ENCODE measurements at places on chromosomes 3 and 15.

DNA sequence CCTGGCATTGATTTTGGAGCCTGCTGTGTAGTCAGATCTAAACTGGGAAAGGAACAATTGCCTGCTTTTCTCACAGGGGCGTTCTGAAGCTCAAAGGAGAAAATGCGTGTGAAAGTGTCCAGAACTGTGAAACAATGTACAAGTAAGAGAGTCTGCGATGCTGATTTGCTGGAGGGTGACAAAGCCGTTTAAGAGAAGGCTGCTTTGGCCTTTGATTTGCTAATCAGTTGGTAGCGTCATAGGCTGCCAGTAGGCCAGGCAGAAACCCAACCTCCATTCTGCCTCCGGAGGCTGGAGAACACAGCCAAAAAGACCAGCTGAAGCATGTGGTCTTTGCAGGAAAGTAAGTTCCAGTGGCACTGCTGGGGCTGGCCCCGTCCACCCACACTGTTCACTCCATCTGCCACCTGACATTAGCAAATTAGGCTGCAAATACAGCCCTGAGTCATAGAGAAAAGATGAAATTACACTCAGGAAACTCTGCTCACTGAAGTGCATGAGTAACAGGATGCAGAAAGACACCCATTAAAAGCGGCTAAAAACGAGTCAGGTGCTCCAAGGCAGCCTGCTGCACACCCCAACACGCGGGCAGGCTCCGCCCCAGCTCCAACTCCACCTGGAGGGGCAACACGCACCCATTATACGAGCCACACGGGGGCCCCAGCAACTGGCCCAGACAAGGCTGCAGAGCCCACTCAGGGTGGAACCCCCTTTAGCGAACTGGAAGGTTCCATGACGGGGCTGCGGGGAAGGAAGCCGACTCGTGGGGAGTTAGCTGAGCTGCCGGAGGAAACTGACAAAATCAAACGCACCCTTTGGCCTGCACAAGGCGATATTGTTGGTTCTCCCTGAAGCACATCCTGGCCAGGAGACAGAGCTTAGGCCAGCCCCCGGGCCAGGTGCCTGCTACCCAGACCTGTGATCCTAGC is 31.6 kb downstream of the ZDHHC19 start:
- no peak overlapping the region for H3K27ac ChIP-seq
- no peaks in the 10 kb centered on the region for H3K4me1 ChIP-seq
- H3K4me3 ChIP-seq, result no peak overlapping the region

DNA sequence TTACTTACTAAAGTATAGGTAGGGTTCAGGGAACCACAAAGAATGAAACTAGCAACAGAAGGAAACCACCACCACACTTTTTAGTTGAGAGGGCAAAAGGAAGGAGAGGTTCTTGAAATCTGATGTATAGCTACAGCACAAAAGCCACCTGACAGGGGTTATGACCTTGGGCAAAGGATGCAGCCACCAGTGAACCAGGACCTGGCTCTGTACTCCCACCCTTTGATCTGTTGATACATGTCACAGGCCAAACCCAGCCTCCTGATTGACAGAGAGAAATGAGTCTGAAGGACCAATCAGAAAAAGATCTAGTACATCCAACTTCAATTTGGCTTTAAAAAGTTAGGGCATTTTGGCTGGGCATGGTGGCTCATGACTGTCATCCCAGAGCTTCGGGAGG is 20.0 kb upstream of the BLM start:
- H3K36me3 ChIP-seq, result no peaks in the 10 kb centered on the region
- H3K4me3 ChIP-seq, result no peak overlapping the region
- H3K27ac ChIP-seq, result no peak overlapping the region
- no peaks in the 10 kb centered on the region for H3K27me3 ChIP-seq
- no peak for DNase-seq
- H3K4me1 ChIP-seq, result no peaks in the 10 kb centered on the region

DNA sequence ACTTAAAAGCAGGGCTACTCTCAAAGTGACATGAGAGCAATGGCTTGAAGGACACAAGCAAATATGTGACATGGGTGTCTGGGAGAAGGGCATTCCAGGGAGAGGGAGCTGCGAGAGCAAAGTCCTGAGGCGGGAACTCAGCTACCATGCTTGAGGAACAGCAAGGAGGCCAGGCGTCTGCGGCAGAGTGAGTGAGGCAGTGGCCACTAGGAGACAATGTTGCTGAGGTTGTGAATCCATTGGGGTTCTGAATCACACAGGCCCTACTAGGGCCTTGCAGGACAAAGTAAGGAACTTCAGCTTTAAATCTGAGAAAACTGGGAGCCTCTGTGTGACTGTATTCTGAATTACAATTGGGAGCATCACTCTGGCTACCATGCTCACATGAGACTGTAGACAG is 94.1 kb upstream of the PRICKLE2 start:
- no peaks in the 10 kb centered on the region for H3K36me3 ChIP-seq
- no peaks in the 10 kb centered on the region for H3K4me1 ChIP-seq
- no peak for DNase-seq
- H3K27ac ChIP-seq, result no peak overlapping the region
- H3K4me3 ChIP-seq, result no peak overlapping the region

DNA sequence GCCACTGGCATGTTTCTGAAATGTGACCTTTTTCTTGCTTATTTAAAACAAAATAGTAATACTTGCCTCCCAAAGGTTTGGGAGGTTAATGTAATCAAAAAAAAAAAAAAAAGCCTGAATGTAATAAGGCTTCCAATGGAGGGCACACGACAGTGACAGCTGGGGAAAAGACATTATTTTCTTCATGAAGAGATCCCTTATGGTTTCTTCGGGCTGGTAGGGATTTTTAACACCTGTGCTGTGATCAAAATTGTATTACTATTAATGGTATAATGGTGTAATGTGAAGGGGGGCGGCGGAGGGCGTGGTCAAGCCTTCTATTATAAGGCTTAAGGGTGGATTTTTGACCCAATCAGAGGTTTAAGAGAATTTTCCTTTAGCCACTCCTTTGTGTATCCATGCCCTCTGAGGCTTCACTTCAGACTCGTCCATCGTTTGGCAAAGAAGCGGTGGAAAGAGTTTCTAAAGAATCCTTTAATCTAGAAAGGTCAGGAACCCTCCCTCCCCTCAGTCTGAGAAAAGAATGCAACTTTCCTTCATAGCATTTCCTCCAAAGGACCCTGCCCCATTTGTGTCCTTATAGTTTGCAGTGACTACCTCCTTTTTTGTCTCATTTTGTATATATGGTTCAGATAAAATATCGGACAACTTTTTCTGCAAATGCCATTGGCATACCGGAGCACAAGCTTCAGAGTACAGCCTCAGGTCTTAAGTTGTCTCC is 89.5 kb upstream of the CHD2 start:
- peak; percentile 83 for DNase-seq
- H3K27ac ChIP-seq, result peak overlapping the region; percentile 100
- peak overlapping the region; percentile 75 for H3K4me3 ChIP-seq
- H3K4me1 ChIP-seq, result peaks cover 36% of the 10 kb centered on the region
- no peaks in the 10 kb centered on the region for H3K36me3 ChIP-seq
- no peaks in the 10 kb centered on the region for H3K27me3 ChIP-seq

- DNase-seq, result no peak
- H3K4me1 ChIP-seq, result peaks cover 41% of the 10 kb centered on the region
- no peaks in the 10 kb centered on the region for H3K27me3 ChIP-seq
- H3K4me3 ChIP-seq, result no peak overlapping the region
- H3K27ac ChIP-seq, result peak overlapping the region; percentile 32
- H3K36me3 ChIP-seq, result no peaks in the 10 kb centered on the region
Observed at GRCh38 chr3:171420667-171421066, 39.5 kb downstream of the TNIK start.

DNA sequence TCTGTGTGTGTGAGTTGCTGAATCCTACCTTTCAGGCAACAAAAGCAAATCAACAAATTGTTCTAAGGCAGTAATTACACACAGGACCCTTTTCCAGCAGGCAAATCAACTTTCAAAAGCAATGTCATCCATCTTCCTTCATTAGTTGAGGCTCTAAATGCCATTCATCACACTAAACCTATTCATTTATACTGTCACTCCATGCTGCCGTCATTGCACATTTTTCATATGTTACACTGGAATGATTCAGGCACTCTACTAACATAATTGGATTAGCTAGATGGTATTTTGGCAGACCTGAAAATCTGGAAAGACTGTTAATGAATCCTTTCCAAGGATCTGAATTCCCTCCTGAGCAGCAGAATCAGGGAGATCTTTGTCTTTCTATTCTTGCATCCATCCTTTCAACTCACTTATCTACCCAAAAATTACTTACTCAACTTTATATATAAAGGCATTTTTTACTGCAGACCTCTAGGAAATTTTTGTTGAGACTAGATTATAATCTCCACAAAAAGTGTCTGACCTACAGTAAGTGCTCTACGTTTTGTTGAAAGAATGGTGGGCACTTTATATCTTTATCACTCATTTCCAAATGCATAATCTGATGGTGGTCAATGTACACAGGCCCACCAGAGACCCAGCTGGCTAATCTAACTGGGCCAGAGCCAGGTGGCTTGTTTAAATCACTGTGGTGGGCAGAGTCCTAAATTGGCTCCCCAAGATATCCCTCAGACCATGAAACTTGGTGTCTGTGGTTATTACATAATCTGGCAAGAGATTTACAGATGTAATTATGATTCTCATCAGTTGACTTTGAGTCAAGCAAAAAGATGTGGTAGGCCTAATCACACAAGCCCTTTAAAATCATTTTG is 25.0 kb downstream of the MIX23 start:
- no peak overlapping the region for H3K4me3 ChIP-seq
- DNase-seq, result no peak
- no peak overlapping the region for H3K27ac ChIP-seq

All from left ventricle myocardium inferior (tissue), 1 donor.